T1000 (cell line): ENCODE measurements at places on chromosomes 11 and 22.

DNA sequence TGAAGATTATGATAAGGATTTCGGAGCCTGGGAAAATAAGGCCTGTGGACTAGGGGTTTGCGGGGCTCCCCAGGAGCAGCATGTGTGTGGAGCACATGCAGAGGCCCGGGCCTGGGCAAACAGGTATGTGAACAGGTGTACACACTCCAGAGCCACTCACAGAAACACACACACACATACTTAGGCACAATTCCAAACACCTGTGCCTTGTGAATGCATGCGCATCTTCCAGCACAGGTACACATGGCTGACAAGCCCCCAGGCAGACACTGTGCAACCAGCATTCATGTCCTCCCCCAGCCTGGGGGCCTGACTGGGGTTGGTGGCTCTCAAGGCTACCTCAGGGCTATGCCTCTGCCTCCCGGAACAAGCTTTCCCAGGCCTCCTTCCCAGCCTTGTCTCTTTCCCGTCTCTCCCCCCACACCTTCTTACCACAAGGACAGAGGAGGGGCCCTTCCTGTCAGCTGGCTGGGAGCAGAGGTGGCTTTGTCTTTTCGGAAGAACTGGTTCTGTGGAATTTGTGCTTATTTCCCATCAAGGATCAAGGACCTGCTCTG is 2.6 kb upstream of the P2RY6 start:
- no peak for DNase-seq

DNA sequence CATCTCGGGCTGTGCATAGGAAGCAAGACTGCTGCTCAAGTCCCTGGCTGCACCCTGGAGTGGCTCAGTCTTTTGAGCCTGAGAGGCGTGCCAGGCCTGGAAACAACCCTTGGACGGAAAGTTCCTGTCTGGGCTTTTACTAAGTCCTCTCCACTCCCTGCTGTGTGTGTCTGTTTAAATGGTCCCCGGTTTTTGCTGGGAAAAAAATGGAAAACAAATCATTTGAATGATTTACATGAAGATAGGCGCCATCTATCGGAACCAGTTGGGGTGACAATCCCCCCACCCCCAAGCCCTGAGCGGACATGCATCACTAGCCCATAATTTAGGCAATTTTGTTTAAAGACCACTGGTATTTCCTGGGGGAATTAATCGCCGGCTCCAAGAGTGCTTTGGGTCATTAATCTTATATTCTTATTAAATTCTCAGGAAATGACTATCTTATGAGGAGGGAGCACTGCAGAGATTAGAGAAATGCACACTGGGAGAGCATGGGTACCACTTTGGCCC is 2.7 kb upstream of the GAB2 start:
- DNase-seq: peak; percentile 21

- no peak for DNase-seq
Measured at GRCh38 chr11:14539982-14540421, 19.8 kb upstream of the PSMA1 start.

GRCh38 chr11:69892986-69893555 is 73.9 kb upstream of the FGF3 start:
- no peak for DNase-seq

GRCh38 chr11:796565-797295 is 1.4 kb downstream of the SLC25A22 start:
- no peak for DNase-seq

DNA sequence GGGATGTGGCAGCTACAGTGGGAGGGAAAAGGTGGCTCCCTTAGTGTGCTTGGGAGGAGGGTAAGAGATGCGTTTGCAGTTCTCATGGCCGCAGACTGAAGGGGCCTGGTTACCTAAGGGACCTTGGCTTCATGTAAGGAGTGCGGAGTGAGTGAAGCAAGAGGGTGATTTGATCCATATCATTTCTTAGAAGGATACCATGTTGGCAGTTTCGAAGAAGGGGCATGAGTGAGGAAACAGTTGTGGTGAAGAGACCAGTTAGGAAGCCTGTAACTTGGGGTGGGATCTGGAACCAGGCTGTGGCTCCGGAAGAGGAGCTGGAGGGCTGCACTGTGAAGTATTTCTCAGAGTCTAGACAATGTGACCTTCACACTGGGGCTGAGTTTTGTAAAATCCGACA is 45.0 kb downstream of the ST3GAL4 start:
- DNase-seq: no peak

DNA sequence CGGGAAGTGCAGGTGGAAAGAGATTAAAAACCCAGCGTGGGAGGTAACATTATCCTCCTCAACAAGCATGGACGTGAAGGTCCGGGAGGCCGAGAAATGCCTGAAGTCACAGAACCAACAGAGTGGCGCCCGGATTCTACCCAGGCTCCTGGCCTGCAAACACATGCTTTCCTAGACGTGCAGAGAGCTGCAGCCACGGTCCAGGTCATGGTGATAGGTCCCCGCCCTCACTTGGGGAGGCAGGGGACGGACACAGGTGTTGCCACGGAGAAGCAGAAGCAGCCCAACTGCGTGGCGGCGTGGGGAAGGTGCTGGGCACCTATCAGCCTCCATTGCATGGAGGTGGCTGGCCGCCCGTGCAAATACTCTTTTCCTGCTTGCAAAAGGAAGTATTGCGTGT is 148.8 kb downstream of the MPPED1 start:
- no peak for DNase-seq

- no peak for DNase-seq
Measured at GRCh38 chr22:26330971-26331625, 98.0 kb upstream of the ASPHD2 start.
